ENCODE measurements at places on chromosomes 5 and 9. TPM values are rescaled to one million over a fixed set of nuclear protein-coding genes. Genes with fewer than 3 reads are reported as not detected.

APBA1 gene
- 1.5 TPM for polyA plus RNA-seq

GRCh38 chr9:23543419-23543818 is 282.6 kb downstream of the ELAVL2 start:
- peak; percentile 43 for DNase-seq

GRCh38 chr5:117621921-117622320 is 1047.3 kb upstream of the SEMA6A start:
- DNase-seq = no peak

ZNF462 gene
- 8.6 TPM for polyA plus RNA-seq

DNA sequence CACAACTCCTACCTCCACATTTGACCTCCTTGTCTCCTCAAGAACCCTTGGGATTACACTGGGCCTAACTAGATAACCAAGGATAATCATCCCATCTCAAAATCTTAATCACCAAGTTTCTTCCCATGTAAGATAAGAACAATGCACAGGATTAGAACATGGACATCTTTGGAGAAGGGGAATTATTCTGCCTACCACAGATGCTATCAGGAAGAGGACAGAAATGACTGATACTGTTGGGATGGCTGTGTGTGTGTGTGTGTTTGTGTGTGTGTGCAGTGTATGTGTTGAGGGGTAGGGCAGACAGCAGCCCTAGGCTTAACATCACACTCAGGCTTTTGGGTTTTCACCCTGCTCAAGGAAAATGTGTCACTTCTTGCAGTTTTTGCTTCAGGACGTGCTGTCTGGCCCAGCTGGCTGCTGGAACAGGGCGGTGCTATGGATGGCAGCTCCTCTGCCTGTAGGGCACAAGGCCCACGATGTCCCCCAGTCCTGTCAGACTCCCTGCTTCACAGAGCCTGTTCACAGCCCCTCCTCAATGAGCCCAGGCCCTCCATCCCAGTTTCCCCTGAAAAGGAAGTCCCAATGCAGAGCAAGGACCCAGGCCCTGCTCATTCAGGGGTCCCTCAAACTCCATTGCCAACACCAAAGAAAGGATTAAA is 7.7 kb downstream of the CA9 start:
- DNase-seq = no peak

DNA sequence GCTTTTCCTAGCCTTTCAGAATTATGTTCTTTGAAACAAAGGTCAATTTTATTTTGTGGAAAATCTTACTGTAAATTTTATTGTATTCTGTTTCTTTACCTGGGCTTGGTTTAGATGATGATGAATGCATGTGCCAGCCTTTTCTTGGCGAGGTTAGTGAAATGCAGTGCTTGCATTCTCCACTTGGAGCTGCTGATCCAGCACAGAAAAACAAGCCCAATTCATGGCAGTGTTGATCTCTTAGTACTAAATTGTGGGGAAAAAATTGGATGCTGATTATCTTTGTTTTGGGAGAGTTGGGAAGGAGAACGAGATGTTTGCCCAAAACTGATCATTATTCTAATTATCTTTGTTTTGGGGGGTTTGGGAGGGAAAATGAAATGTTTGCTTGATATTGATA is 3.7 kb downstream of the HABP4 start:
- DNase-seq = peak; percentile 42

DNA sequence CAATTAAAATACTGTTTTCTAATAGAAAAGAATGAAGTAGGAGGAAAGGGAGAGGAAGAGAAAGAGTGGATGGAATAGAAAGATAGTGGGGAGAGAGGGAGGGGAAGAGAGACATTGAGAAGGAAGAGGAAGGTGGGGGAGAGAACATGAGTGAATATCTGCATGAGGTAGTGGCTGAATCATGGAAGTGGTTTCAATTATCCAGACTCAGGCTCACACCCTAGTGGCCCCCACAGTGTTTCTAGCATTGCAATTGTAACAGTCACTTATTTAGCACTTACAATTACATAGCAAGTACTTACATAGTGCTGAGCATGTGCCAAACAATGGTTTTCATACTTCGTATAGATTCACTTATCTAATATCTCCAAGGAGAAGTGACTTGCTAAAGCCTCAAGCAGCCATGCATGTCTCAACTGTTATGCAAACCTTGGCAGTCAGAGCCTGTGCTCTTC is 72.7 kb downstream of the CAST start:
- DNase-seq = no peak

DNA sequence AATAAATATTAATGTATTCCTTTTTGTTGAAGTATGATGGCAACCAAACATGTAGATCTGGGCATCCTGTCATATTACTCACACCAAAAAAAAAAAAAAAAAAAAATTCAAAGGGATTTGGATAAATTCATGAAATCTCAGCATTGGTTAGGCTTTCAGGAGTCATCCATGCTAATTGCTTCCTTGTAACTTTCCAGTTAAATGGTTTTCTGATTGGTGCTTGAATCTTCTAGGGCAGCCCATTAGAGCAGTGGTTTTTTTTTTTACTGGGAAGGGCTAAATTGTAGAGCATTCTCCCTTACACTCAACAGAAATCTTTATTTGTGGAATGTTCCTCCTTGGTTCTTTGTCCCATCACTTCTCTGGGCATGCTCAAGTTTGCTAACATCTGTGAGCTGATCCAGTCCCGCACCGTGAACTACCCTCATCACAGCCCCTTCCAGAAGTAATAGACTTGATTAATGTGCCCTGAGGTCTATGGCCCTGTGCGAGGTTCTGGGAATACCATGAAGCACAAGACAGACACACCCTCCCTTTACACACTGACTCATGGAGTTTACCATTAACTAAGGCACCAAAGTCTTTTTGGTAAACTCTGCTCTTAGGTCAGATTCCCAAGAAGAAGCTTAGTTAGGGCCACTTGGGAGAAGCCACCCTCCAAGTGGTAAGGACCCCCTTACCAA is 56.0 kb downstream of the RGS3 start:
- DNase-seq = peak; percentile 70

DNA sequence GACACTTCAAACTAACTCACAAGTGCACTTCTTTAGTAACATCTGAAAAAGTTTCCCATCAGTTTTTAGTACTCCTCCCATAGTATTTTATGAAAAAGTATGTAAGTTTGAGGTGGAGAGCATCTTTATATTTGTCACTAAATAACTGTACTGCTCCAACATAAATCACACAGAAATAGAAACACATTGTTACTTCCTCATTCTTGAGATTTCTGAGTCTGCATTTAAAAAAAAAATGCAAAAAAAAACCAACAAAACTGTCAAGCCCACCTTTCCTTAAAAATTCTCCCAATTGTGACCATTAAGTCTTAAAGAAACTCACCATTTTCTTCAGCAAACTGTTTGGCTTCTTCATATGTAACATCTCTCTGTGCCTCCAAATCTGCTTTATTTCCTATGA is 18.7 kb downstream of the RAB14 start:
- DNase-seq = no peak

GRCh38 chr5:15752663-15753285 is 252.8 kb downstream of the FBXL7 start:
- peak; percentile 30 for DNase-seq

- DNase-seq = no peak
Observed at GRCh38 chr5:116531635-116532034, 43.0 kb downstream of the SEMA6A start.

DNA sequence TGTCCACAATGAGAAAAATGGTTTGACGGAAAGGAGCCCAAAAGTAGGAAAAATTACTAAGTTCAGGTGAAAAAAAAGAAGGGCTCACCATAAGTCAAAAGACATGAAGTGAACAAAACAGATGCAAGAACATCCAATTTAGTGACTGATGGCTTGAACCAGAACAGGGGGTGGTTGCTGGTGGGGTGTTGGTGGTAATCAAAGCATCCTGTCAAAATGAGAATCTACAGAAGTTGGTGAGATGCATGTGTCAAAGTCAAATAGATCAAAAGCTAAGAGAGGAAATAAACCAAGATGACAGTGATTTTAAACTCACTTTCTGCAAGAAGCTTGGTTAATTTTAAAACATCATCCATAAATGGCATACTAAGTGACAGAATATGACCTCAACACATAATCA is 117.4 kb downstream of the MLLT3 start:
- no peak for DNase-seq

DNA sequence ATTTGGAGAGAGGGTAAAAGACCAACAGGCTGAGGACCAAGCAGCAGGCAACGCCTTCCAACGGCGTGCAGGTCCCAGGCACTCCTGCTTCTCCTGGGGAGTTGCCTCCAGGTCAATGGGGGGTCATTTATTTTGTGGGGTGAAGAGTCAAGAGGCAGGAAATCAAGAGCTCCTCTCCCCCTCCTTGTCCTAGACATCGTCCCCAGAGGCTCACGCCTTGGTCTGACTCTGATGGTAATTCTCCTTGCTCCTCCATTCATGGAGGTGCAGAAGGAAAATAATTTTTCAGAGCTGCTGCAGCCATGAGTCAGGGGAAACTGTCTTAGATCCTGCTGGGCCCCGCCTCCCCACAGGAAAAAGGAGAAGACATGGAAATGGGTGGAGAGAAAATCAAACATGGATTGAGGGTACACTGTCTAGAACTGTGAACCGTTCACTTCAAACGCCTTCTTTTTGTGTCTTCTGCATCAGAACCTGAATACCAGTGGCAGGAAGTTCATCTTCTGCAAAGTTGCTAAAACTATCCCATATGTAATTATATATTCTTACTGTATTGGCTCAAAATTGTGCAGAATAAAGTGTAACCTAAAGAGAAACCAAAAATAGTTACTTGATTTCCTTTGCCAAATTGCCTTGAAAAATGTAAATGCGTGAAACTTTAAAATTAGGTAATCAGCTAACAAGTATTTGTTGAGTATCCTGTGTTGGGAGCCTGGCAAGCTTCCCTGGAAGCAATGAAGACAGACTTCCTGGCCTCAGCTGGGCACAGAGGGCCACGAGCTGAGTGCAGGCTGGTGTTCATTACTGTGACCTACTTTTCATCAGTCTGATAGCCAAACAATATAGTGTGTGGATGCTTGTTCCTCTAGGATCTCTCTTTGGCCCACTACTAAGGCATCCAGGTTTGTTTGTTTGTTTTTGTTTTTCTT is 142.0 kb downstream of the CMYA5 start:
- no peak for DNase-seq

ACER2 gene
- polyA plus RNA-seq = 1.1 TPM

PLEKHG4B gene
- 6.7 TPM for polyA plus RNA-seq

DNA sequence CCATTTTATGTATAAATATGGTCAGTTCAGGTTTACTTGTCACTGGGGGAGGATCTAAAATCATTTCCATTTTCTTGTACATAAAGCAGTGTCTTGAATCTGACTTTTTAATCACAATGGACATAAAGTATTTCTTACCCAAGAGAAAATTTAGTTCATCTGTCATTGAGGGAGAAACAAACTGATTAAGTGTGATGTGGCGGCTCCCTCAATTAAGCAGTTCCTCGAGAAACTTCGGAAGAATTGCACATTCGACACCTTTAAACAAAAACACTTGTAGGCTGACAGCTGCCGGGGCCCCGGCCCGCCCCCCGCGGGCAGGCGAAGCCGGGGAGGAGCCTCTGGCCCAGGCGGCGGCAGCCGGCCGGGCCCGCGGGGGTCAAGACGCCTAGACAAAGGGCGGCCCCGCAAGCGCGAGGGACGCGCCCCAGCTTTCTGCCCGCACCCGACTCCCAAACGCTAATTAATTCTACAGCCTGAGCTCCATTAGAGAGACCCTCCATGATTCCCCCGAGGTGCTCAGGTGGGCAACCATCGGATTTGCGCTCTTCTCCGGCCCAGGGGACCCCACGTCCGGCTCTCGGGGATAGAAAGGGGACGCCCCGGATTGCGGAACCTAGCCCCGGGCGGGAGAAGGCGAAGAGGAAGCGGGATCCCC is 750 bp downstream of the TRIM36 start:
- peak; percentile 39 for DNase-seq

DNA sequence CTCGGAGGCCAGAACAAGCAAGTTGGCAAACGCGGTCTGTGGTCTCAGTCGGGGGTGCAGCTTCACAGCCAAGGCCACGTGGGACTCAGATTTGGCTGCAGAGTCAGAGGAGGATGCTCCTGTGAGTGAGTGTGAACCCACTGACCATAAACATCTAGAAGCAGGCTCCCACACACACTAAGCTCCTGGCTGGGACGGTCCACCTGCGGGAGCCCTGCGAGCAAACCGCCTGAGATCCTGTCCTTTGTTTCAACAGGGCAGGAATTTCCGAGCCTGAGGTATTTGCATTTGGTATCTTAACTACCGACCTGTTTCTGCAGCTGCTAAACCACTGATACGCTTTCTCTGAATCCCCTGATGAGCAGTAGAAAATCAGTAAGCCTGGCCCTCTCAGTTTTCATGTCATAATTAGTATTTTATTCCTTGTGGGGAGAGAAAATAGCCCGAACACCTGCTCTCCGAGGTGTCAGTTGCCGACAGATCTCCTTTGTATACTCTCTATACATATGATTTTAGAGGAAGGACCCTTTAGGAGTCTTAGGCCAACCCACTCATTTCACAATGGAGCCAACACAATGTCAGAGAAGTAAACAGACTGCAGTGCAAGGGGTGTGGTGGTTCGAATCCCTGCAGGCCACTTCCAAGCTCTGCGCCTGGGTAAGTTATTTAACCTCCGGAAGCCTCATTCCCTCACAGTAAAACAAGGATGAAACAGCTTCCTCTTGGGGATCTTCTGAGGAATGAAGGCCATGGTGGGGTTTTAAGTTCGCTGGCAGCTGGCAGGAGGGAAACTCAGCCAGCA is 40.9 kb upstream of the PWWP2A start:
- DNase-seq = peak; percentile 37

DNA sequence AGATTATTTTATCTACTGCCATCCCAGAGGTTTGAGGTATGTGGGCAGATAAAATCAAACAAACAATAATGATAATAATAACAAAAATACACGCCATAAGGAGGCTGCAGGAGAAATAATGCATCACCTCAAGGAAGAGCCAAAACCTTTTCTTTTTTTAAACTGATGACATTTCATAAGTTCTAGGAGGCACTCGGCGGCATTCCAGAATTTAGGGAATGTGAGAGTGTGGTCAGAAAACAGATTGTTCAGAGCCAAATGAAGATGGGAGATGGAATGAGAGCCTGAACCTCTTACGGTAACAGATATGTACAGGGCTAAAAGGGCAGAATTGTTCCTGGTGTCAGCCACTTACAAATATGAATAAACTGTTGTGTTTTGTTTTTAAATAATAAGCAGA is 615.0 kb upstream of the CHD1 start:
- DNase-seq = no peak

GRCh38 chr9:77909306-77909705 is 122.3 kb downstream of the GNAQ start:
- DNase-seq = no peak
